ENCODE measurements at places on chromosomes 1 and 21.

GRCh38 chr1:227762231-227762911 is 27.1 kb downstream of the SNAP47 start:
- peak; percentile 89 for DNase-seq

GRCh38 chr1:245188403-245188802 is 33.6 kb downstream of the KIF26B start:
- DNase-seq = no peak

GRCh38 chr1:227759341-227760300 is 24.4 kb downstream of the SNAP47 start:
- DNase-seq = no peak

- DNase-seq = no peak
These were observed 17.7 kb downstream of the PFKFB2 start for GRCh38 chr1:207070811-207071210.

GRCh38 chr1:121448851-121449250 is 264.1 kb downstream of the SRGAP2C start:
- DNase-seq = no peak

- DNase-seq = no peak
These were observed 76.1 kb downstream of the CACHD1 start for GRCh38 chr1:64546013-64546412.

- no peak for DNase-seq
These were observed 17.6 kb downstream of the SOAT1 start for GRCh38 chr1:179311149-179311700.

DNA sequence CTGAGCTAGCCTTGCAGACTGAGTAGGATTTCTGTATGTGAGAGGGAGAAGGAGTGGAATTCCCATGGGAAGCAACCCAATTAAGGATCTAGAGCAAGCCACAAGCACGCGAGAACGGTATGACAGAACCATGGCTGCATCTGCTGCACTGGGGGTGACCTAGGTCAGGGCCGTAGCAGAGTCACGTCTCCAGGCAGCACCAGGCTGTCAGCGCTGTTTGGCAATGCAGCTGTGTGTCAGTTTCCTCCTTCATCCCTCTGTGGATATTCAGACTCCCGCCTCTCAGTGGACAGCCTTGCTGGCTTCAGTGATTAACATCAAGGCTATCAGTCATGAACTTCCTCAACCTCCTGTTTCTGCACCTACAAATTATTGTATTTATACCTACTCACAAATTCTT is 118.1 kb upstream of the PPP2R5A start:
- no peak for DNase-seq

DNA sequence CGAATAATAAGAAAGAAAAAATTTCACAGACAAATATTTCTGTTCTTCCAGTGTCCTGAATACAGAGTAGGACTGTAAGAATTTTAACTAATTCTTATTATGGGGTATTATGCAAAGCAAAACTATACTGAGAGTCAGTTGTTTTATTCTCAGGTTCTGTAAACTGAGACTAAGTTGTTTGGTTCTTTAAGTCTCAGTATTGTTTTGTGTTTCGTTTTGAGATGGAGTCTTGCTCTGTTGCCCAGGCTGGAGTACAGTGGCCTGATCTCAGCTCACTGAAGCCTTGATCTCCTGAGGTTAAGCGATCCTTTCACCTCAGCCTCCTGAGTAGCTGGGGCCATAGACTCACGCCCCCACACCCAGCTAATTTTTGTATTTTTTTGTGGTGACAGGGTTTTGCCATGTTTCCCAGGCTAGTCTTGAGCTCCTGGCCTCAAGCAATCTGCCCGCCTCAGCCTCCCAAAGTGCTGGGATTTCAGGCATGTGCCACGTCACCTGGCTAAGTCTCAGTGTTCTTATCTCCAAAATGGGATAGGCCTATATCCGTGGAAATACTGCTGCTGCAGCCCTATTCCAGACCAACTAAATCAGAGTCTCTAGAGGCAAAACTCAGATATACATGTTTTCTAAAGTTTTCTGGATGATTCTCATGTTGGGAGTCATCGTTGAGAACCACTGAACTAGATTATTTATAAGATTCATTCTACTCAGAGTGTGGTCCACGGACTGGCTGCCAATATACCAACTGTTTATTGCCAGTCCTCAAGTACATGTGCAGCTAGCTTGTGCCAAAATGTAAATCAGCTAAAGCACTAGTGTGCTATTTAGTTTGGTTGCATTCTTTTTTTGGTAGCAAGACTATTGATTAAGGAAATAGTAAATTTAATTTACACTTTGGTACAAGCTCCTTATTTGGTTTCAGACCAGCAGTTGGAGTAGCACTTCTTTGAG is 116.6 kb downstream of the HS2ST1 start:
- peak; percentile 3 for DNase-seq

DNA sequence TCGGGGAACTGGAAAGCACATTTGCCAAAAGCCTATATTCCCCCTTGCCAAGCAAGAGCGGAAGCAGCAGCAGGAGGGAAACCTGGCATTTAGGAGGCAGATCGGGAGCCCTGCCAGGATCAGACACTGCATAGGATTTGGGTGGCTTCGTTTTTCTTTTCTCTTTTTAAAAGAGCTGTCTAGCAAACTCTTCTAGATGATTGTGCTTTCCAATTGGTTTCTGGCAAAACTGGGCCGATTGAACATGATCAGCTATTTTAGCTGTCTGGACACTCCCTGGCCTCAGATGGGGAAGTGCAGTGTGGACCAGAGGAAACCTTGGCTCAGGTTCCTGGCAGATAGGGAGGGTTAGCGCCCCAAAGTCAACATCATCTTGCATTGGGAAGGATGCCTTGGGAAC is 414.0 kb upstream of the KAZN start:
- DNase-seq = no peak

DNA sequence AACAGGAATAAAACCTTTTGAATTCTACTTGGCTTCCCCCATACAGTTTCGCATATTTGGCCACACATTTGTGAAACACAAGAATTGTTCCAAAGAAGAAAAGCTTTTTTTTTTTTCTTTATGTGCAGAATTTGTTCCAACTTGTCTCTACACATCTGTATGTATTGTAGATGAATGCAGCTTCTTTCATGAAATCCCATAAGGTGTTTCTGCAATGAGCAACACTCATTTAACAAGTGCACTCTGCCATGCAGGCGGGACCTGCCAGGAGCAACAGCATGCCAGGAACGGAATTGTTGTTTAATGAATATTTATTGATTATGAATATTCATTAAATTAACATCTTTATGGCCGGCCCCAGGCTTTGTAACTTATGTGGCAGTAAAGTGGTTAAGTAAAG is 1075.0 kb downstream of the TTLL7 start:
- DNase-seq = no peak

DNA sequence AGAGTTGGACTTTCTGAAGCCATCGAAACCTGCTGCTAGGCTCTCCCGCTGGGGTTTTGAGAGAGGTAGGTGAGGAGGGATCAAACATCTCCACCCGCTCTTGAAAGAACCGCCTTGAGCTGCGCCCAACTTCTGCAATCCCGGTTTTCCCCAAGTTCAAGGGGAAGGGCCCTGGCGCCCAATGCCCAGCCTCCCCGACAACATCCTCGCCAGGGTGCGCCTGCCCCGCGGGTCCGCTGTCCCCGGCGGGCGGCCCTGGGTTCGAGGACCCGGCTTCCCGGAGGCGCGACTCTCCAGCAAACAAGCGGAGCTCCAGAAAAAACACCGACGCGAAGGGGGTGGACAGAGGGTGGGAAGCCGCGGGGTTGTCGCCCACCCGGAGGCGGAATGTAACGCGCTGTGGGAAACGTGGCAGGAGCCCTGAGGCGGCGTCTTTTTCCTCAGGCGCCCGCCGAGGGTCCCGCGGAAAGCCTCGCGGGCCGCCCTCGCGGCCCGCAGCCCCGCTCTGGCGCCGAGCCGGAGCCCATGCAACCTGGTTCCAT is 607 bp downstream of the BTG3 start:
- peak; percentile 46 for DNase-seq

- no peak for DNase-seq
These were observed at the start of gene KRTAP22-2 for GRCh38 chr21:30590297-30590696. Gene KRTAP22-2, minus strand, starts transcription at chr21:30590397.

DNA sequence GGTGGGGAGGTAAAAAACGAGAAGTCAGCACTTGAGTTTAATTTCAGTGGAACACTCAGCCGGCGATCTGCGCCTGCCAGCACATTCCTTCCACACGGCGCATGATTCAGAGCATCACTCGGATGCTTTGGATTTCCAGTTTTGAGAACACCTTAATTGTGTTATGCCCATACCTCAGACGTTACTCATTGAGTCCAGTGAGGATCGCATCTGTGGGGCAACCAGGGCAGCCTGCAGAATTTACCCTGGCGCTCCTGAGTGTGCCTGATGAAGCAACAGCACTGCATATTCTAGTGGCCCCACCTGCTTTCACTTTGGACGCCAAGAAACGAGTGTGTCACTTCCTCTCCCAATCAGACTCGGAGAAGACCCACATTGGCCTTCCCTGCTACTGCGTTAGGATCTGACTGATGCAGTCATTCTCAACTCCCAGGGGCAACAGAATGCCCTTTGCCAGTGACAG is 19.9 kb downstream of the FAM89A start:
- no peak for DNase-seq

- DNase-seq = peak; percentile 75
These were observed 91.9 kb upstream of the SSX2IP start for GRCh38 chr1:84781946-84782771.

DNA sequence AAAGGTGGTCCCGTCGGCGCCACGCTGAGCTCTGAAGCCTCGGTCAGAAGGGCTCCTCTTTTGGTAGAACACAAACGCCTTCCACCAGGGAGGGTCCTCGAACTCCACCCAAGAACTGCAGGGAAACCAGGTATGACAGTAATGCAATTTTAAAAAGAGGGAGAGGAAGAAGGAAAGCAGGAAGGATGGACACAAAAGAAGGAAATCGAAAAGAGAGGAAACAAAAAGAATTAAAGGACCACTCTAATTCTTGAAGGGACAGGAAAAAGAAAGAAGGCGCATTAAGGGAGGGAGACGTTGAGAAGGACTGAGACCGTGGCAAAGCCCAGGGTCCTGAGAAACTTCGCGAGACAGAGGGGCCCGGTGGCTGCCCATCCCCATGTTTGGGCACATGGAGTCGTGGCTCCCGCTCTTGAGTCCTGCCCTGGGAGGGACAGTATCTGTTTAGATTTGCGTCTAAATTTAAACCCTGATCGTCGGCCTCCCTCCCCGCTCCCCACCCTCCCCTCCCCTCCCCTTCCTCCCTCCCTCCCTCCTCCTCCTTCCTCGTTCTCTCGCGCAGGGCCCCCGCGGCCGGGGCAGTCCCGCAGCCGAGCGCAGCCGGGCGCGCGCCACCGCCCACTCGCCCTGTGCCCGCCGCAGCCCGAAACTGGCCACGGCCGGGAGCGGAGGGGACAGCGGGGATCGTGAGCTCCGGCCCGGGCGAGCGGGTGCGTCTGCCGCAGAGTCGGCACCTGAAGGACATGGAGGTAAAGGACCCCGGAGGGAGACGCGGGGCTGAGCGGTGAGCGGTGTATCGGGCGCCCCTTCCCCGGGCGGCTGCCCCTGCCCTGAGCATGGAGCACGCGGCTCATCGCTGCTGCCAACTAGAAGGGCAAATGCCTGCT is at the start of gene RCSD1:
TSS of gene RCSD1 (plus strand) at position 552 of the 887 bp plus-strand sequence. CDS start at position 744, 192 bp downstream.
- peak; percentile 85 for DNase-seq

- DNase-seq = peak; percentile 90
These were observed 29.3 kb downstream of the KRTAP10-1 start for GRCh38 chr21:44510508-44511218.

DNA sequence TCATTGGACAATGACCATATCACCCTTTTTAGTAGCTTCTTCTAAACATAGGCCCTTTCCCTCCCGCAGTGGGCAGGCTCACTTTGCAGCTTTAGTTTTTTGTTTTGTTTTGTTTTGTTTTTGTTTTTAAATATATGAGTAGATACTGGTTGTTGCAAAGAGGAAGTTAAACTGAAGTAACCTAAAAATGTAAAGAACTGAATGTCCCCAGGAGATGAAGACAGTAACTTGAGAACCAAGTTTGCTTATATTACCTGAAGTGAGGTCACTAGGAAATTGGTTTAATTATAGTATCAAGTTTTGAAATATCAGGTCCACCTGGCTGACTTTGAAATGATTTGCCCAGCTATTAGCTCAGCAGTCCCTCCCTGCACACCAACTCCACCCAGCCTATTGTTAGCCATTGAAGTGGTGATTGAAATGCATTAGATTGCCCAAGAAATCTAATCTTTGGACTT is 18.2 kb downstream of the SMAP2 start:
- DNase-seq = peak; percentile 50

- DNase-seq = no peak
These were observed 182.8 kb downstream of the PSMG1 start for GRCh38 chr21:39000496-39000895.

GRCh38 chr1:23522244-23522982 is 8.6 kb downstream of the E2F2 start:
- peak; percentile 48 for DNase-seq

Data from GM20000 (cell line).